ENCODE measurements at places on chromosomes 5 and 9.

- DNase-seq, result no peak
These were observed 19.4 kb downstream of the SPINK5 start for GRCh38 chr5:148083203-148083602.

GRCh38 chr5:2864515-2865105 is 113.1 kb upstream of the IRX2 start:
- DNase-seq, result no peak

DNA sequence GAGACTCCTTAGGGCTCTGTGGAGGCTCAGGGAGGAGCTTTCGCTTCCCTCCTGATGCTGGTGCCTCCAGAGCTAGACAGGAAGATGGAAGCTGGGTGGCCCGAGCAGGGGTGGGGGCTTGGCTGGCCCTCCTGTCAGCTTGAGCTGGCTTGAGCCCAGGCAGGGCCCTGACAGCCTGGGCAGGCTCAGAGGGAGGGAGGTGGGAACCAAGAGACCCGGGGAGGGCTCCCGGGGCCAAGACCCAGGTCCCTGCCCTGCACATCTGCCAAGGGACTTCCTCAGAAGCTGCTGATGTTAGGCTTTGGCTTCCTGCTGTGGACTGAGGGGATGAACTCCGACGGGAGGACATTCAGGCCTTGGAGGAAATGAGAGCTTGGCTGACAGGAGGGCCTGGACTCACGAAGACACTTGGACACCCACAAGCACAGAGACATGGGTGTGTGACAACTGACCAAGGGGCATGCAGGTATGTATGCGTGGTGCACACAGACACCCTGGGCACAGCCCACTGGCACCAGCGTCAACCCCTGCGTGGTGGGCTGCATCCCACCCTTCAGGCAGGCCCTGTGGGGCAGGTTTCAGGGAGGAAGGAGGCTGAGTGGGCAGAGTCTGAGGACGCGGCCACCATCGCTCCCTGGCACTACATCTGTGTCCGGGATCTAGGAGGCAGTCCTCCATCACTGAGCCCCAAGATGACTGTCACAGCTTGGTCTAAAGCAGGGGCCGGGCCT is 1.7 kb upstream of the LTC4S start:
- DNase-seq, result no peak

DNA sequence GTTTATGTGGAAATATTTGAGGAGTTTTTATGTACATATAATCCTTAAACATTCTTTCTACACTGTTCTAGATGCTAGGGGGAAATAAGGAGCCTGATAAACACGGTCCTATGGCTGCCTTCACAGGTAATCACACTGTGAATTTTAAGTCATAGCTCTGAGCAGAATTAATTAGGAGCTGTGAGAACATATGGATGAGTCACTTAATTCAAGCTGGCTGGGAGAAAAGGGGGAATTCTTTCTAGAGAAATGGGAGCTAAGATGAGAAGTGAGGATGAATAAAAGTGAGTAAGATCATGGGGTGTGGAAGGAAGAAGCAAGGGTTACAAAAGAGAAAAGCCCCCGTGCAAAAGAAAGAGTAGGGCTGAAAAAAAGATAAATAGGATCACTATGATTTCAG is 290.8 kb downstream of the DNAH5 start:
- no peak for DNase-seq

- DNase-seq, result no peak
These were observed 279.6 kb upstream of the GRAMD2B start for GRCh38 chr5:126143622-126144021.

DNA sequence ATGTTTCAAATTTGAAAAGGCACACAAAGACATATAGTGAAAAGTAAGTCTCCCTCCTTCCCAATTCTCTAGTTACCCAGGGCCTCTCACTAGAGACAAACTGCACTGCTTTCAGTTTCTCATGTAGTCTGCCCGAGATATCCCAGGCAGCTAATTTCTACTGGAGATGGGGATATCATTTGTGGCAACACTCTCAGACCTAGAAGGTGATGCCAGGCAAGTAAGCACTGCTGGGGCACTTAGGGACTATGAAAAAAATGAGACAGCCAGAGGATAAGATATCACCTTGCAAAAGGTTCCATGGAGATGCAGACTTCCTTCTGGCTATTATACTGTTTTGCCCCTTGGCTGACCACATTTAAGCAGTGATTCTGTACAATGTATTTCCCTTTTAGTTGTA is 12.6 kb downstream of the SIL1 start:
- no peak for DNase-seq

- DNase-seq, result no peak
These were observed 302.2 kb downstream of the ISL1 start for GRCh38 chr5:51685419-51685818.

GRCh38 chr5:149526845-149527590 is 24.2 kb downstream of the CSNK1A1 start:
- no peak for DNase-seq

- DNase-seq, result no peak
These were observed 10.3 kb upstream of the CD180 start for GRCh38 chr5:67206929-67207328.

DNA sequence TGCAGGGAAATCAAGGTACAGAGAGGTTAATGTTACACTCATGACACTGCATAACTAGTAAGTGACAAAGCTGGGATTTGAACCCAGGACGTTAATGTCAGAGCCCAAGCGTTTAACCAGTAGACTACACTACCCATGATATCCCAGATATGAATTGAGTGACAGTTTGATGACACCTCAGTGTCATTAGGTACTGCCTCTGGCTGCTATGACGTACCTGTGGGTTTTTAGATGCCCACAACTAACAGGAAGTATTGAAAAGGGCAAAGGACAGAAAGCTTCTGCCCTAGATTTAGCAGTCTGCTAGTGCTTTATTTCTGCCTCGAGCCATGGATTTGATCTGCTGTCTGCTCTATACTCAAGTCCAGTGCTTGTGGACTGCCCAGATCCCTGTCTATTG is 56.2 kb downstream of the GLRA1 start:
- no peak for DNase-seq

DNA sequence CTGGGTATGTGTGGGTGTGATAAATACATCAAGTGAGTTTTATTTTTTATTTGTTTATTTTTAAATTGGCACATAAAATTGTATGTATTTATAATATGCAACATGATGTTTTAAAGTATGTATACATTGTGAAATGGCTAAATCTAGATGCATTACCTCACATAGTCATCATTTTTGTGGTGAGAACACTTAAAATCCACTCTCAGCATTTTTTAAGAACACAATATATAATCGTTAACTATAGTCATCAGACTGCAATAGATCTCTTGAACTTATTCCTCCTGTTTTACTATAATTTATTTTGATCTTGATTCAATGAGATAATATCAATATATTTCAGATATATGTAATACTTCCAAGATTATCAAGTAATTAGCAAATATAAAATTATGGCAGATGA is 93.9 kb upstream of the ALDH1A1 start:
- DNase-seq, result no peak

GRCh38 chr5:149961957-149962409 is 1.4 kb downstream of the SLC26A2 start:
- DNase-seq, result no peak

GRCh38 chr5:109844695-109845094 is 155.0 kb downstream of the MAN2A1 start:
- no peak for DNase-seq

GRCh38 chr5:582936-583635 is 29.1 kb upstream of the CEP72 start:
- DNase-seq, result peak; percentile 35

DNA sequence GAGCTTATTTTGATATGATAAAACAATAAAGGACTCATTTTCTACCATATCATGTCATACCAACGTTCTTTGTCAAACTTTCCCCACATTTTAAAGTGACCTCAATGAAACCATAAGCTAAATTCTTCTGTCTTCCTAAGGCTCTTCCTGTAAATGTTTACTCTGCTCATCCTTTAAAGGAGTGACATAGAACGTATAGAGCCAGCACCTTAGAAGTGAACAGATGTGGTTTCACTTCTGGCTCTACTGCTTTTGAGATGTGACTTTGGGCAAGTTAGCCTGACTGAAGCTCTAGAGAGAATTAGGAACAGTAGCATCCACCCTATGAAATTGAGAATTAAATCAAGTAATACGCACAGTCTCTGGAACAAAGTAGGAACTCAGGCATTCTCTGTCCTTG is 24.1 kb downstream of the SAR1B start:
- DNase-seq, result no peak

DNA sequence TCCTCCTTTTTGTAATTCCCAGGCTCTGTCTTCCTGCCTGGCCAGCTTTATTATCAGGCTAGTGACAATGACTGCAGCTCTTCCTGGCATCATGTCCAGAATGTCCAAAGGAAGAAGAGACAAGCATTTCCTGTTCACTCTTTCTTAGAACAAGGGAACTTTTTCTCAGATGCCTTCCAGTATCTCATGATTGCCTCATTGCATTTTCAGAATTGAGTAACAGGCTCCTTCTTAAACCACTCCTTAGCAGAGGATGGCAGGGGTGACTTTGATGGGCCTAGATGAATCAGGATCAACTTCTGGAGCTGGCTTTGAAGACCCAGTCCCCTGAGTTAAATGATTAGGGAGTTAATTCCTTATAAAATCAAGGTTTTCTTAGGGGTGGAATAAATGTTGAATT is 92.9 kb upstream of the RASGRF2 start:
- no peak for DNase-seq

- no peak for DNase-seq
These were observed 197.0 kb downstream of the MCTP1 start for GRCh38 chr5:95087816-95088317.

DNA sequence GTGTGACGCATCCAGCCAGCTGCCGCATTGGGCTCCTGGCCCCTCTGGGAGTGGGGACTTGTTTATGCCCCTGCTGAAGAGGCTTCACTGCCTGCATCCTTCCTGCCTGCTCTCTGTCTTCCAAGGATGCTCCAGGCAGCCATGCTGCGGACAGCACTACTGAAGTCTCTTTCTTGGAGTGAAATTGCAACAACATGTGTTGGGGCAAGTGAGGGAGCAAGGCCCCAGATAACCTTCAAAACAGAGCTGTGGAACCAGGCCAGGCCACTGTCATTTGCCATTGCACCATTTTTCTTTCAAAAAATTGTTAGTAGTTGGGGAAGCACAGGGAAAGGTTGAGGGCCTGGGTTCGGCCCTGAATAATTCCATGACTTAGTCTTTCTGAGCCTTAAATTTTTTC is 169.6 kb upstream of the ADRA1B start:
- DNase-seq, result no peak

GRCh38 chr5:111227226-111227782 is 3.1 kb downstream of the CAMK4 start:
- no peak for DNase-seq

- no peak for DNase-seq
These were observed 9.1 kb downstream of the NEK6 start for GRCh38 chr9:124266826-124267201.

DNA sequence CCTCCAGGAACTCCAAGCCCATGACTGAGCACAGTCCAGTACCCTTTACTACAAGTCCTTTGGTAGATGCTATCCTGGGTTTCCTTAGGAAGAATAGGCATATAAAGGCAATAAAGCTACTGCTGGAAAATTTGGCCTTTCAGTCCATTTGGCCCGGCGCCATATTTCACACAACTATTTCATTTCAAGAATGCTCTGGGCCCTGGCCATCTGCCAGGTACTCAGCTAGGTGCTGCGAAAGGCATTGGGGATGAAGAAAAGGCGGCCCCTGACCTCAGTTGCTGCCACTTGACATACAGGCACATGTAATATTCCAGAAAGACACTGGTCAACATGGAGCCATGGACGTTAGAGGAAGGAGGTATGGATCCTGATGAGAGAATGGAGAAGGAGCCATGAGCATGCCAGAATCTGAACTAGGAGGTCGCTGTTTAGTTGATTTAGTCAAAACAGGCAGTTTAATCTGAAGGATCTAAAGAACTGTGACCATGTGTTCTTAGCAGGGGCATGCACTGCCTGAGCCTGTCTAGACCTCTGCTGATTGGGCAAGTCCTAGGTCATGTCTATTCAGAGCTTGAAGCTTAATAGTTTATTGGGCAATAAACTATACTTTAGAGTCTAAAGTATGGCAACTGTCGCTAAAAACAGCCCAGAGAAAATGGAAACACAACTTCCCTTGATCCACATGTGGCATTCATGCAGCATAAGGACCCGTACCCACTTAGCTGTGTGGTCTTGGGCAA is 149.3 kb downstream of the MELK start:
- DNase-seq, result peak; percentile 25

GRCh38 chr5:56514245-56514644 is 281.1 kb upstream of the ANKRD55 start:
- DNase-seq, result no peak

DNA sequence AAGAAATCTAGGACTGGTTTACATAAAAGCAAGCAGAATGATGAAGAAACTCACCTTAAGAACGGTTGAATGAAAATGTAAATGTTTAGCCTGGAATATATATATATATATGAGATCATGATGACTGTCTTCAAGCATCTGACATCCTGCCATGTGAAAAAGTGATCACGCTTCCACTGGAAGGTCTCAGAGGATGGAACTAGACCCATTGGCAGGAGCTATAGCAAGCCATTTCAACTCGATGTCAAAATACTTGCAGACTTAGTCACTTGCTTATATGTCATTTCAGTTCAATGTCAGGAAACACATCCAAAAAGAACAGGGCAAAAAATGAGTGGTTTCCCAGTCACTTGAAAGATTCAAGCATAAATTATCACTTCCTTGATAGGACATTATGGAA is 22.2 kb upstream of the TMEM161B start:
- DNase-seq, result no peak

- DNase-seq, result no peak
These were observed 42.3 kb upstream of the DMAC1 start for GRCh38 chr9:7841831-7842230.

- no peak for DNase-seq
These were observed 6.3 kb downstream of the GDF9 start for GRCh38 chr5:132859889-132860437.

DNA sequence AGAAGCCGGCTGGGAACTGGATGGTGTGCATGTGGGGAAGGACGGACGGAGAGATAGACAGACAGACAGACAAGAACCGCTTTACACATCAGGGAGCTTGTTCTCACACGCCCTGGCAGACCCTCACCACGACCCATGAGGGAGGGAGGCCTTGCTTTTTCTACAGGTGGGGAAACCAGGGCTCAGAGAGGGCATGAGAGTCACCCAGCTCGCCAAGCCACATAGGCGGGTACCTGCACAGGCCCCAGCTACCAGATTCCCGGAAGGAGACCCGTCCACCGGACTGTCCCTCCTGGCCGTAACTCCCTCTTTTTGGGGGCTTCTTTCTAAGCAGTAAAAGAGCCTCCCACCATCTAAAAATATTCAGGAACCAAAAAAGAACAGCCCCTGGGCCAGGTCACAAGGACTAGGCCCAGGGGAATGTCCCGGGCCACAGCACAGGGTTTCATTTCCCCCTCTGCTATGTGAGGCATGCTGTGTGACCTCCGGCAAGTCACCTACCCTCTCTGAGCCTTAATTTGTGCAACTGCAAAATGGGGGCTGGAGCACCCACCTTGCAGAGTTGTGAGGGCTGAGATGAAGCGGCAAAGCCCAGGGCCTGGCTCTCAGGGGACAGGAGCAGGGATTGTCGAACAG is 84.4 kb upstream of the SARDH start:
- DNase-seq, result no peak

- DNase-seq, result no peak
These were observed 152.2 kb downstream of the BNC2 start for GRCh38 chr9:16718296-16718695.

GRCh38 chr5:55997742-55998351 is 3.1 kb upstream of the IL6ST start:
- DNase-seq, result no peak

- DNase-seq, result no peak
These were observed 409.5 kb upstream of the GRIA1 start for GRCh38 chr5:153080940-153081339.

- DNase-seq, result no peak
These were observed 36.0 kb upstream of the PITX1 start for GRCh38 chr5:135069895-135070657.
